ENCODE measurements at places on chromosomes 7 and 10.

DNA sequence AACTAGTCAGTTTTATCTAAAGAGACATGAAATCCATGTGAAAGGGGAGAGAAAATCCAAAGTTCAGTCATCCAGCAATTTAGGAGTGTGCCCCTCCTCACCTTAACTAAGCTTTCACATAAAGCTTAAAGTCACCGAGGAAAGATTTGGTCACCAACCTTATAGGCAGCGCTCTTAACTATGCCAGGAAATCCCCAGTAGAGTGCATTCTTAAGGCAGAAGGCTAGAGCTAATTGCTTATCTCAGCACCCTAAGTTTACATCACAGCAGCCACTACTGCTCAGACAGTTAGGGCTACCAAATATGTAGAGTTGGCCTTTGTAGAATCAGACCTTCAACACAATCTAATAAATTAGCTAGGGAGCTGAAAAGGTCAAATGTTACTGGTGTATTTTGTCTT, 47.9 kb downstream of the MTPN start:
- no peak for DNase-seq

GRCh38 chr10:42543840-42544372, 94.5 kb downstream of the ZNF33B start:
- DNase-seq: no peak

GRCh38 chr7:33671531-33672262, 233.6 kb upstream of the BMPER start:
- DNase-seq: no peak

- no peak for DNase-seq
Observed at GRCh38 chr7:120486164-120486563, 213.2 kb downstream of the KCND2 start.

DNA sequence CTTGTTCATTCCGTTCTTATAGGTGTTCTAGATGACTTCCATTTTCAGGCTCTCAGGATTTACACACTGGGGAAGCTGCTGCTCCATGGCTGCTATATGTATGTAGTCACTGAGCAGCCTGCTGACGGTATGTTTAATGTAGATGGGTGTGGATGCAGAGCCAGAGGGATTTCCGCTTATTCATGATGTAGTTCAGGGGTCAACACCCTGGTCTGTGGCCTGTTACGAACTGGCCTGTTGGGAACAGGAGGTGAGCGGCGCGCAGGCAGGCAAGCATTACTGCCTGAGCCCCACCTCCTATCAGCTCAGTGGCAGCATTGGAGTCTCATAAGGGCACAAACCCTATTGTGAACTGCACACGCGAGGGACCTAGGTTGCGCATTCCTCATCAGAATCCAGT, 33.9 kb downstream of the DNAJB6 start:
- no peak for DNase-seq

- no peak for DNase-seq
Observed at GRCh38 chr7:50266635-50267386, 37.7 kb upstream of the IKZF1 start.

DNA sequence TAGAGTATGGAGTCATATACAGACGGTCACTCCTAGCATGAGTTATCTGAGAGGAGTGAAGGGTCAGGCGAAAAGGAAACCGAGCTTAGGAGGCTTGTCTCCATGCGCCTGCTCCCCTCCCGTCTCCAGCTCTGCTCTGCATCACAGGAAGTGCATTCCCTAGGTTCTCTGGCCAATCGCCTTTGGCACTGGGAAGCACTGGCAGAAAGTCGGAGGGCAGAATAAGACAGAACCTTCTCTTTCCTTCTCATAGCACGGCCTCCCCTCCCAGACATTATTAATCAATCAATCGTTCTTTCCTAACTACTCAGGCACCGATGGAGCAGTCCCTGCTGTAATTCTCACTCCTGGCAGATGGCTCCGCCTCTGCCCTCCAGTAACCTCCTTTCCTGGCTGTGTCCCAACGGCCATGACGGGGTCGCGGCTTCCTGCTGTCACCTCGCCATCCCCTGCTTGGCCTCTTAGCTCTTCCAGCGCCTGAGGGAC, 177.1 kb downstream of the FRMD4A start:
- no peak for DNase-seq

GRCh38 chr7:69696054-69696591, 97.8 kb downstream of the AUTS2 start:
- DNase-seq: no peak

GRCh38 chr7:2824026-2824677, 20.0 kb downstream of the GNA12 start:
- no peak for DNase-seq

DNA sequence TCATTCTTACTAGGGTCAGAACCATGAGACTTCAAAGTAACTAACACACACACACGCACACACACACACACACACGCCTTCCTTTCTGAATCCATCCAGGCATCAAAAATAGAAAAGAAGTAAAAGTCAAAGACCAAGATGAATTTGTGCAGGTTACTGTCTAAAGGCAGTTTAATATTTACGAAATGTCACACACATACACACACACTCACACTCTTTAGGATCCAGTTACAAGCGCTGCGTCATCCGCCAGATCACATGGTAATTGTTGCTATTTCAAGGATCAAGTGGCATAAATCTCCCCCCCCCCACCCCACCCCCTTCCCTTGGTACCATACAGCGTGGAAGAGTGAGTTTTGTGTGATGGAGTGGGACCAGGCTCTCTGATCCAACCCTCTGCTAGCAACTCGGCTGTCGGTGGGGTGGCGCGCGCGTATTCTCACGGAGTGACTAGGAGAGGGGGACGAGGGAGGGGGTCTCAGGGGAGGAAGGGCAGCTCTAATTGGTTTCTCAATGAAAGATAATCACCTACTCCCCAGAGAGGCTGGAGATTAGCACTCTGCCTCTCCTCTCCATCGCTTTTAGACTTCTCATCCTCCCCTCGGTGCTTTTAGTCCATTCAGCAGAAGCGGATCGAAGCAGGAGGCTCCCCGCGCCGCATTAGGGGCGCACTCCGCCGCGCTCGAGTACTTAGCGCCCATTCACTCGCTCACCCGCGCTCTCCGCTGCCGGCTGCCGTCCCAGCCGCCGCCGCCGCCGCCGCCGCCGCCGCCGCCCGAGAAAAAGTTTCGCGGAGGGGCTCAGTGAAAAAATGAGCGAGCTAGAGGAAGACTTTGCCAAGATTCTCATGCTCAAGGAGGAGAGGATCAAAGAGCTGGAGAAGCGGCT, 83.5 kb upstream of the PRKG1 start:
- DNase-seq: peak; percentile 70

- DNase-seq: no peak
Observed at GRCh38 chr7:118104812-118105441, 79.0 kb upstream of the LSM8 start.

DNA sequence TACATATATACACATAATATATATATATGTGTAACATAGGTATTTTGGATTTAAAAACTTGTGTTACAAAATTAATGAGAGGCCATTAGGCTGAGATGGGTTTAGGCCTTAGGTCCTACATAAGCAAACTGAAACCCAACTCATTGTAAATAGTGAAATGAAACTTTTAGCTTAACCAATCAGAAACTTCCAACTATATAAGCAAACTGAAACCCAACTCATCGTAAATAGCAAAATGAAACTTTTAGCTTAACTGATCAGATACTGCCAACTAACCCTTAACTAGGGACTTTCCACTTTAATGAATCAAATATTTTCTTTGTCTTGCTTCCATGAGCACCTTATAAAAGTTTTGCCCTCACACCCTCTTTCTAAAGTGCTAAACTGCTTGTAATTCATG, 17.3 kb upstream of the SAMD9L start:
- no peak for DNase-seq

- no peak for DNase-seq
Observed at GRCh38 chr7:134589491-134589941, 40.6 kb downstream of the AKR1B15 start.

DNA sequence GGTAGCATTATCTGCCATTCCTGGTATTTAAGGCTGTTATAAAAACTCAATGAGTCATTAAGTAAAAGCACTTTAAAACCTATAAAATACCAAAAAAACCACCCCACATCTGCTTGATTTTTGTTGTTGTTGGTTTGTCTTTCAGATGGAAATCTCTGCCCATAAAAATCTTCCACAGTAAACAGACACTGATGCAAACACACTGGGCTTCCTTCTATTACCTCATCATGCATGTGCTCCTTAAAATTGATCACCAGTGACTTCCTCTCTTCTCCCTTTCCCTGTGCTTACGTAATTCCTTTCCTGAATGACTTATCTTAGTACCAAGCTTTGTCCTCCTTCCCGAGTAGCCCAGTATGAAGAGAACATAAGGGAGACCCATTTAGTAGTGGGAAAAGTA, 167.2 kb downstream of the EVX1 start:
- no peak for DNase-seq

DNA sequence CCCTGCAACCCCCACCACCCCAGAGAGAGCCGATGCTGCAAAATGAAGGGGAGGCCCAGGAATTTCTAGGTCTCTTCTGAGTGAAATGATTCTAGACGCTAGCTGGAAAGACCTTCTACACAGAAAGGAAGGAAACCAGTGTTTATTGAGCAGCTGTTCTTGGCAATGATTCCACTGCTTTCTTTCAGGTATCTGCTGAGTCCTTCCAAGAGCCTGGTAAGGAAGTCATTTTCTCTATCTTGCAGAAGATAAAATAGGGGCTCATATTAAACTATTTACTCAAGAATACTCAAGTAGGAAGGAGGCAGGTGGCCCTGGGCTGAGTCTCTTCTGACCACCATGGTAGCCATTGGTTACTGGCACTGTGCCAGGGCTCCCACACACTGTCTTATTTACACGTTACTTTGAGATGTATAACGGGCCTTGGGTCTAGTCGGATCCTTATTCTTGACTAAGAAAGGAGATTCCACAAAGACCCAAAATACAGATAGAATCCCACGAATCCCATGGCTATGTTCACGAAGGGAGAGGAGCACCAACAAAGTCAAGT, 112.1 kb downstream of the GALNT11 start:
- no peak for DNase-seq

DNA sequence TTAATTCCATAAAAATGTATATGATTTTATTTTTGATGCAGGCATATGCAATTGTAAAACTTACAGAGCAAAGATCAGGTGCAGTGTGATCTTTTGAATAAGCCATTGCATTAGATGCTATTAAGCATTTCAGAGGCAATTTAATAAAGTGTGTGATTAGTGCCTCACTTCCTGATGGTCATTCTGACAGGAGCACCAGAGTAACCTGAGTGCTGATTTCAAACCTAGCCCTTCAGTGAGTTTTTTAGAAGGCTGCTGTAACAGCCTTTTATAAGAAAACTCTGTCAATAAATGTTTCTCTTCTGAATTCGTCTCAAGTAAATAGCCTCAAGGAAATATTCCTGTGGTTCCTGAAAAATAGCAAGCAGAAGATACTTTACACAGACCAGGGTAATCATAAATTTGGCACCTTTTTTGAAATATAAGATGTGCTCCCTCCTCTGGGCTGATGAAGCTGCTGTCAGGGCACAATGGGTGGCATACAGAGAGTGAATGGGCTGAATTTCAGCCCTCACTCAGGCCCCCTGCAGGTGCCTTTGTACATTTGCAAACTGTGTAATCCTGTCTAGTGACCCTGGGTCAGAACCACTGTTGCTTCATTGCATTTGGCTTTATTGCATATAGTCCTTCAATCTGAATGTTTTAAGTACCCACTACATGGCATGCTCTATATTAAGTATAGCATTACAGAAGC, 193.7 kb upstream of the CSTF2T start:
- no peak for DNase-seq

DNA sequence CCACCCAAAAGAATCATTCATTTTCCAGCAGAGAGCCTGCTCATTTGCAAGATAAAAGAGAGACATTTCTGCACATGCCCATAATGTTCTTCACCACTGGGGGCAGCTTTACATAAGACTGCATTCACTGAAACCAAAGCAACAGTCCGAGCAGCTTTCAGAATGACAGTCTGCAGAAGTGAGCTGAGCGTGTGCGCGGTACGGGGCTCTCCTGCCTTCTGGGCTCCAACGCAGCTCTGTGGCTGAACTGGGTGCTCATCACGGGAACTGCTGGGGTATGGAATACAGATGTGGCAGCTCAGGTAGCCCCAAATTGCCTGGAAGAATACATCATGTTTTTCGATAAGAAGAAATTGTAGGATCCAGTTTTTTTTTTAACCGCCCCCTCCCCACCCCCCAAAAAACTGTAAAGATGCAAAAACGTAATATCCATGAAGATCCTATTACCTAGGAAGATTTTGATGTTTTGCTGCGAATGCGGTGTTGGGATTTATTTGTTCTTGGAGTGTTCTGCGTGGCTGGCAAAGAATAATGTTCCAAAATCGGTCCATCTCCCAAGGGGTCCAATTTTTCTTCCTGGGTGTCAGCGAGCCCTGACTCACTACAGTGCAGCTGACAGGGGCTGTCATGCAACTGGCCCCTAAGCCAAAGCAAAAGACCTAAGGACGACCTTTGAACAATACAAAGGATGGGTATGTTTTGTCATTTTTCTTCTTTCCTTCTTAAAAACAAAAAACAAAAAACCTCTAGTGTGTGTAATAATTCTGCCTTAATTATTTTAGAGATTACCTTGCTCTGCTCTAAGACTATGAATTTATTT, at the start of gene LRRTM3:
TSS of gene LRRTM3 (plus strand) at position 141 of the 820 bp plus-strand sequence.
- peak; percentile 34 for DNase-seq

- no peak for DNase-seq
Observed at GRCh38 chr10:112526906-112527305, 79.9 kb downstream of the VTI1A start.

GRCh38 chr7:83466956-83467355, 182.0 kb downstream of the SEMA3E start:
- no peak for DNase-seq

DNA sequence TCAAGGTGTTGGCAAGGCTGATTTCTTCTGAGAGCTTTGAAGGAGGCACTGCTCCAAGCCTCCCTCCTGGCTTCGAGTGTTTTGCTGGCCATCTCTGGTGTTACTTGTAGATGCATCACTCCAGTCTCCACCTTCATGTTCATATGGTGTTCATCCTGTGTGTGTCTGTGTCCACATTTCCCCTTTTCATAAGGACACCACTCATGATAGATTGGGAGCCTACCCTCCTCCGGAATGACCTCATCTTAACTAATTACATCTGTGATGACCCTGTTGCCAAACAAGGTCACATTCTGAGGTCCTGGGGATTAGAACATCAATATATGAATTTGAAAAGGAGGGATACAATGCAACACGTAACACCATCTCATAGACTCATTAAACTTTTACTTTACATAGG, 119.0 kb downstream of the CREB5 start:
- DNase-seq: no peak

DNA sequence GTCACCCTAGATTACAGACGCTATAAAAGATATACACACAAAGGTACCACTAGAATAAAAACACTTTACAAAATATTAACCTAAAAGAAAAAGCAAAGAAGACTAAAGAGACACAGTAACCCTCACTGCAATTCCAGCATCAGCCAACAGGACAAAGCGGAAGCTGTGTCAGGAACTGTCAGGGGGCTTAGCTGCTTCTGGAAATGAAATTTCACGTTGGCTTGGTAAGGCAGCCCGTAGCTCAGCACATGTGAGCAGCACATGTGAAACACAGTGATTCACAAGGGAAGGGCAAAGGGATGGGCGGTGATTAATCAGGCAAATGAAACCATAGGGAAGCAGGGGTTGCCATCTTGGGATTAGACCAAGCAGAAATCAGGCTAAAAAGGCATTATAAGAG, 195.4 kb downstream of the MGMT start:
- DNase-seq: no peak

Data from AG04450 (cell line).